Tibial nerve (tissue), 4 donors: ENCODE measurements at places on chromosomes 12 and 14. TPM values are rescaled to one million over a fixed set of nuclear protein-coding genes. Genes with fewer than 3 reads are reported as not detected.

The GALNT6 gene
- 5.2 TPM for total RNA-seq

- no peak overlapping the region for H3K27ac ChIP-seq
- H3K4me3 ChIP-seq, result no peak overlapping the region
- H3K27me3 ChIP-seq, result no peaks in the 10 kb centered on the region
- no peaks in the 10 kb centered on the region for H3K4me1 ChIP-seq
- no peak for DNase-seq
Measured at GRCh38 chr14:101595887-101596721, 34.8 kb downstream of the DIO3 start.

The ENDOU gene
- total RNA-seq, result 0.30 TPM

- H3K27ac ChIP-seq, result no peak overlapping the region
- no peaks in the 10 kb centered on the region for H3K36me3 ChIP-seq
- no peak overlapping the region for H3K4me3 ChIP-seq
- peaks cover 20% of the 10 kb centered on the region for H3K4me1 ChIP-seq
- H3K27me3 ChIP-seq, result no peaks in the 10 kb centered on the region
- DNase-seq, result no peak
Measured at GRCh38 chr14:104741803-104742251, 11.1 kb upstream of the SIVA1 start.

The TRIM9 gene
- 5.7 TPM for total RNA-seq

DNA sequence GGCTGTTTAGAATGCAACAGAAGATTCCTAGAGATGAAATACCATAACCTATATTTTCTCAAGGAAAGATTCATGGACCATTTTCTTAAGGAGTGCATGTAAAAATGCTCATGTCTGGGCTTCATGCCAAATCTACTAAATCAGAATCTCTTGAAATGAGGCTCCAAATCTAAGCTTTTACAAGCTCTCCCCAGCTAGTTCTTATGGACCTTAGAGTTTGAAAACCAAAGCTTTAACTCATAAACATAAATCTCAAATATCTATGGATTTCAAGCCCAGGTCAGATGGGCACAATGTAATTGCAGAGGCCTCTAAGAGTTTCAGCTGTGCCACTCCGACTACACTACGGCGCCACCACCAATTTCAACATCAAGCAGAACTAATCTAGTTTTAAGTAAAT is 117.3 kb upstream of the CAND1 start:
- no peak overlapping the region for H3K4me3 ChIP-seq
- no peaks in the 10 kb centered on the region for H3K4me1 ChIP-seq
- no peaks in the 10 kb centered on the region for H3K36me3 ChIP-seq
- no peaks in the 10 kb centered on the region for H3K27me3 ChIP-seq

The SNRPF gene
- 6.6 TPM for total RNA-seq

DNA sequence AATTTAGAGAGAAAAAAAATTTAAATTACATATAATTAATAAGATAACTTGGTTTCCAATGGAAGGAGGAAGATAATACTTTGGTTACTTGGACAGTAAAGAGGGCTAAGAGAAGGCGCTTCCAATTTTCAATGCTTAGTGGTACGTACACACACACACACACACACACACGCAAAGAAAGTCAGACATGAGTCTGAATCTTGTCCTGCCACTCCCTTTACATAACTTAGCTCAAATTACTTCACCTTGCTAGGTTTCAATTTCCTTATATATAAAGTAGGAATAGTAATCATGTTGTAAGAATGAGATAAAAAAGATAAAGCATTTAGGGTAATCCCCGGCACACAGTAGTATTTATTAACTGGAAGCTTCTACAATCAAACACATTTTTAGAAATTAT is 39.7 kb upstream of the VCPKMT start:
- DNase-seq, result no peak
- no peaks in the 10 kb centered on the region for H3K27me3 ChIP-seq
- H3K4me3 ChIP-seq, result no peak overlapping the region
- no peaks in the 10 kb centered on the region for H3K4me1 ChIP-seq

DNA sequence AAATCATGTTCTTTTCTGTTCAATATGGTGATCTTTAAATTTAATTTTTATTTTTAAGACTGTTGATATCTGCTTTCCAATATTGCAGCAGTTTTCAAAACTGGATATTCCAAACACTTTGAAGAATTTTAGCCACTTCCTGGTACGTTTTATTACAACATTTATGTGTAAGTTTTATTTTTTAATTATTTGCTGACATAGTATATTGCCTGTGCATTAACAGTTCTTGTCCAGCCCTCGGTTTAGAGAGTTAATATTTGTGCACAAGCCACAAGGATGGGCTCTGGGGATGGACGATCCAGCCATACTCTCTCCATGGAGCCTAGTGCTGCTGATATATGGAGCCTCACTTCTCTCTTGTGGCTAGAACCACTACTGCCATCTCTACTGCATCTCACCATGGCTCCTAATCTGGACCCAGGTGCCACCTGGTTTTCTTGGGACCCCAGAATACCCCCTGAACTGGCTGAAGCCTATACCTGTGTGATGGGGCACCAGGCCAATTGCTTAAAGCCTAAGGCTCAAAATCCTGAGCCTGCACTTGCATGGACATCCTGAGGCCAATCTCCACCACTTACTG is 262.5 kb downstream of the RASSF9 start:
- H3K27me3 ChIP-seq, result no peaks in the 10 kb centered on the region
- no peak for DNase-seq
- no peaks in the 10 kb centered on the region for H3K4me1 ChIP-seq
- no peak overlapping the region for H3K4me3 ChIP-seq
- no peaks in the 10 kb centered on the region for H3K36me3 ChIP-seq

DNA sequence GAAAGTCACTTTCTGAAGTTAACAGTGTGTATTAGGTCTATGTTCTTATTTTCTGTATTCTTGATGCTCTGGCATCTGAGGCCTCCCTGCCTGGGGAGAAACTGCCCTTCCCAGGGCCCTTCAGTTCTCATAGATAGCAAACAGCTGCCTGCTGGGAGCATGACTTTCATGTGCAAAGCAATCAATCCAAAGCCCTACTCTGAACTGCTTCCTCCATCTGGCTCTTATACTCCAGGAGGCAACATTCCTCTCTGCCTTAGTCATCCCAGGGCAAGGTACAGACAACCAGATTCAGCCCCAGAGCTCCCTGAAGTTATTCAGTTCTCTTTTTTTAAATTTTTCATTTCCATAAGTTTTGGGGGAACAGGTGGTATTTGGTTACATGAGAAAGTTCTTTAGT is 41.7 kb upstream of the RIN3 start:
- H3K27me3 ChIP-seq, result no peaks in the 10 kb centered on the region
- peaks cover 26% of the 10 kb centered on the region for H3K4me1 ChIP-seq
- H3K4me3 ChIP-seq, result no peak overlapping the region
- no peak for DNase-seq

- H3K36me3 ChIP-seq, result no peaks in the 10 kb centered on the region
- H3K27ac ChIP-seq, result no peak overlapping the region
- no peak overlapping the region for H3K4me3 ChIP-seq
Measured at GRCh38 chr14:33669111-33669510, 281.8 kb downstream of the EGLN3 start.

The ZDHHC22 gene
- not detected for total RNA-seq

The PRPH gene
- total RNA-seq, result 0.22 TPM

DNA sequence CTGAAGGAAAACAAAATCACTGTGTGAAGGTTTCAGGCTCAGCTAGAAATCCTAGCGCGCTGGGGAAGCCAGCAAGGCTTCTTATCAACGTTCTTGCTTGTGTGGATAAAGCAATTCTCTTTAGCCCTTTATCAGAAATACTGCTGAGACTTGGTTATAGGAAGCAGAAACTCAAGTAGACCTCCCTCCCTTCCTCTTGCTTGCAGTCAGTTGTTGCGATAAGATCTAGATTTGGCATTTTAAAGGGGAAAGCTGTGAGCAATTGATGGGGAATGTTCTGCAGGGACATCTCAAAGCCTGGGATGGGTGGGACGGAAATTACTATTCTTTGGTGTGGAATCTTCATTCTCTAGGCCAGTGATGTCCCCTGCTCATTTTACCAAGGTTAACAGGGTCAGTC is 76.4 kb upstream of the ANO4 start:
- no peak overlapping the region for H3K4me3 ChIP-seq
- no peaks in the 10 kb centered on the region for H3K36me3 ChIP-seq
- H3K4me1 ChIP-seq, result no peaks in the 10 kb centered on the region
- no peak for DNase-seq
- no peak overlapping the region for H3K27ac ChIP-seq

DNA sequence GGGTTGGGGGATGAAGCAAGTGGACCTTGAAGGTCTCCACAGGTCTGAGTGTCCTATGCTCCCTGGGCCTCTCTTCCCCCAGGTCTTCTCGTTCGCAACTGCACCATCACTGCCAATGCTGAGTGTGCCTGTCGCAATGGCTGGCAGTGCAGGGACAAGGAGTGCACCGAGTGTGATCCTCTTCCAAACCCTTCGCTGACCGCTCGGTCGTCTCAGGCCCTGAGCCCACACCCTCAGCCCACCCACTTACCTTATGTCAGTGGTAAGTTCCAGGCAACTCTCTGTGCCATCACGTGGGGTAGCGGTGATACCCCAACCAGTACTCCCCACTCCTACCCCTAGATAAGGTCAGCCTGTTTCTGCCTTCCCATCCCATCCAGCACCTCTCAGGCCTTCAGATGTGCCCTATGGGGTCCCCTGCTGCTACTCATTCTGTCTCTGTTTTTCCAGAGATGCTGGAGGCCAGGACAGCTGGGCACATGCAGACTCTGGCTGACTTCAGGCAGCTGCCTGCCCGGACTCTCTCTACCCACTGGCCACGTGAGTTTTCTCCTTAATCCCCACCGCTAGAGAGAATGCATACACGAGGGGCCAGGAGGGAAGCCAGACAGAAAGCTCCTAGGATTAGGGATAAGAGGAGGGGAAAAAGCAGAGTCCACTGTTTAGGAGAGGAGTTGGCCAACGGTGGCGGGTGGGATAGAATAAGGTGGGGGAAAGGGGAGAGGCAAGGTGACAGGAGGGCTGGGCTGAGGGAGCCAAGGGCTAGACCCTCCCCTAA is 1.6 kb upstream of the TAPBPL start:
- H3K36me3 ChIP-seq, result no peaks in the 10 kb centered on the region
- DNase-seq, result no peak
- no peaks in the 10 kb centered on the region for H3K27me3 ChIP-seq
- H3K4me3 ChIP-seq, result peak overlapping the region; percentile 39
- H3K27ac ChIP-seq, result peak overlapping the region; percentile 88

The PPM1H gene
- 0.90 TPM for total RNA-seq

The CCDC63 gene
- not detected for total RNA-seq

The CPNE6 gene
- total RNA-seq, result not detected

The MYF6 gene
- not detected for total RNA-seq

GRCh38 chr12:64695550-64695949 is 63.7 kb downstream of the GNS start:
- no peak overlapping the region for H3K27ac ChIP-seq
- DNase-seq, result no peak
- no peak overlapping the region for H3K4me3 ChIP-seq
- no peaks in the 10 kb centered on the region for H3K4me1 ChIP-seq

The AQP6 gene
- not detected for total RNA-seq

DNA sequence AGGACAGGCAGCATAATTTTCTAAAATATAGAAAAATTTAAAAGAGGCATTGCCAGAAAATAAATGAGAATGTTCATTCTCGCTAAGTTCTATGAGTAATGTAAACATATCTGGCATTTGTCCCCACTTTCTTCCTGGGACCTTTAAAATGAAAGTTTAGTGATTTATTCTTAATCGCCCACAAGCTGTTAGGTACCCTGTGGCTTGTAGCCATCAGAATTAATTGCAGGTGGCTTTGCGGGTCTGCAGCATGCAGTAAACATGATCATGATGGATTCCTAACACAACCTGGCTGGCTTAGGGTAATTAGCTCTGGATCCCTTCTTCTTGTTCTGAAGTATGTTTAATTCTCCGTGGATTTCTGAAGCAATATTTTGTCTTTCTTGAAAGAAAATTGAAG is 103.5 kb upstream of the FRMD6 start:
- DNase-seq, result no peak
- no peaks in the 10 kb centered on the region for H3K36me3 ChIP-seq
- H3K4me3 ChIP-seq, result no peak overlapping the region
- no peaks in the 10 kb centered on the region for H3K27me3 ChIP-seq
- no peak overlapping the region for H3K27ac ChIP-seq

- H3K4me1 ChIP-seq, result no peaks in the 10 kb centered on the region
- H3K27ac ChIP-seq, result no peak overlapping the region
- no peak overlapping the region for H3K4me3 ChIP-seq
- no peaks in the 10 kb centered on the region for H3K27me3 ChIP-seq
Measured at GRCh38 chr14:33704481-33704880, 246.4 kb downstream of the EGLN3 start.

- H3K4me3 ChIP-seq, result no peak overlapping the region
- no peak for DNase-seq
- peaks cover 3% of the 10 kb centered on the region for H3K36me3 ChIP-seq
- peak overlapping the region; percentile 66 for H3K27ac ChIP-seq
- H3K4me1 ChIP-seq, result peaks cover 8% of the 10 kb centered on the region
Measured at GRCh38 chr12:14416658-14417057, 51.2 kb downstream of the ATF7IP start.

DNA sequence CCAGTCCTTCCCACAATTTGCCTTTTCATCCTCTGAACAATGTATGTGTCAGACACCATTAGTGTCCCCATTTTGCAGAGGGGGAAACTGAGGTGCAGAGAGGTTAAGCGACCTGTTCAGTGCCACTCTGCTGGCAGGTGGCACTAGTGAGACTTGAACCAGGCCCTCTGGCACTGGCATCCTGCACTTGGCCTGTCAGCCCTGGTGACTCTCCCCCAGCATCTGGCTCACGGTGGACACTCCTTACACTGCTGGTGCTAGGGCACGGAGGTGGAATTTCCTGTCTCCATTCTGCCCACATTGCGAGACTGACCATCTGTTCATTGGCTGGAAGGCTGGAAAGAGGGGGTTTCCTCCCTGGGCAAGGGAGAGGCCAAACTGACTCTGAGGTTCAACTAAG is 48.7 kb downstream of the CCNK start:
- no peak overlapping the region for H3K4me3 ChIP-seq
- no peaks in the 10 kb centered on the region for H3K4me1 ChIP-seq
- no peak for DNase-seq
- no peak overlapping the region for H3K27ac ChIP-seq

DNA sequence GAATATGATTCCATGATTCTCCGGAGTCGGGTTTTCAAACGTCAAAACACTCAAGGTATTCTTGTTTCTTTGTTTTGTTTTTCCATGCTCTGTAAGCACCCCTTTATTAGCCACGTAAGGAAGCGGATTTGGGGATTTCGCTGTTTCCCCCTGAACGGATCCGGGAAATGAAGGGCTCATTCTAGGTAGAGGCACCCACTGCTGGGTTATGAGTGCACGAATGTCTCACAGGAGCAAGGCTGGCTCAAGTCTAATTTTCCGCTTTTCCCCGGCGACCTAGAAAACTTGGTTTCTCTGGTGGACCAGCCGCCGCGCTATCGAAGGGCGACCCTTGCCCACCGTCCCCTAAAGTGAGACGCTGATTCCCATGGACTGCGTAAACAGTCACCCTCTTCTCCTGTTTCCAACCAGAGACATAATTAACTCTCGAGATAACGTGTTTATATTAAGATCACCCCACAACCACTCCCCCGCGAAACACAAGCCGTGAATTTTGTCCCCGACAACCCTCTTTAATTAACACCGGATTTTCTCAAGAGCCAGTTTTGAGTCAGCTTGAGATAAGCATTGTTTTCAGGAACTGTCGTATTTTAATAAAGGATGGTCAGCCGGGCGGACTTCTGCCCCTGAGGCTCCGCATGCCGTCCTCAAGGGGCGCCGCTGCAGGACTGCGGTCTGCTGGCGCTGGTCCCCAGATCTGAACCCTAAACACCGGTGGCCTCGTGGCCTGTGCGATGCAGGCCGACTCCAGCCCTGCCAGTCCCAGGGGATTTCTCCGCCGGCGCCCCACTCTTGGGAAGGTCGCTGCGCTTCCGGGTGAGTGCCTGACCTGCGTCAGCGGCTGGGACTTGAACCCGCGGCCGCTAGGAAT is 515 bp upstream of the ABCC9 start:
- H3K4me3 ChIP-seq, result peak overlapping the region; percentile 38
- H3K27ac ChIP-seq, result peak overlapping the region; percentile 28
- no peaks in the 10 kb centered on the region for H3K36me3 ChIP-seq
- no peaks in the 10 kb centered on the region for H3K4me1 ChIP-seq
- DNase-seq, result peak; percentile 33

The AJUBA gene
- 22.8 TPM for total RNA-seq

The TSPAN19 gene
- 0.22 TPM for total RNA-seq

The PRH2 gene
- total RNA-seq, result not detected
